ENCODE measurements at places on chromosomes 16 and 17. TPM values are rescaled to one million over a fixed set of nuclear protein-coding genes. Genes with fewer than 3 reads are reported as not detected.

The OTOA gene
- not detected for total RNA-seq

The KRT33B gene
- total RNA-seq = not detected

The ABCC11 gene
- not detected for total RNA-seq

The MIEN1 gene
- total RNA-seq = 49.4 TPM

DNA sequence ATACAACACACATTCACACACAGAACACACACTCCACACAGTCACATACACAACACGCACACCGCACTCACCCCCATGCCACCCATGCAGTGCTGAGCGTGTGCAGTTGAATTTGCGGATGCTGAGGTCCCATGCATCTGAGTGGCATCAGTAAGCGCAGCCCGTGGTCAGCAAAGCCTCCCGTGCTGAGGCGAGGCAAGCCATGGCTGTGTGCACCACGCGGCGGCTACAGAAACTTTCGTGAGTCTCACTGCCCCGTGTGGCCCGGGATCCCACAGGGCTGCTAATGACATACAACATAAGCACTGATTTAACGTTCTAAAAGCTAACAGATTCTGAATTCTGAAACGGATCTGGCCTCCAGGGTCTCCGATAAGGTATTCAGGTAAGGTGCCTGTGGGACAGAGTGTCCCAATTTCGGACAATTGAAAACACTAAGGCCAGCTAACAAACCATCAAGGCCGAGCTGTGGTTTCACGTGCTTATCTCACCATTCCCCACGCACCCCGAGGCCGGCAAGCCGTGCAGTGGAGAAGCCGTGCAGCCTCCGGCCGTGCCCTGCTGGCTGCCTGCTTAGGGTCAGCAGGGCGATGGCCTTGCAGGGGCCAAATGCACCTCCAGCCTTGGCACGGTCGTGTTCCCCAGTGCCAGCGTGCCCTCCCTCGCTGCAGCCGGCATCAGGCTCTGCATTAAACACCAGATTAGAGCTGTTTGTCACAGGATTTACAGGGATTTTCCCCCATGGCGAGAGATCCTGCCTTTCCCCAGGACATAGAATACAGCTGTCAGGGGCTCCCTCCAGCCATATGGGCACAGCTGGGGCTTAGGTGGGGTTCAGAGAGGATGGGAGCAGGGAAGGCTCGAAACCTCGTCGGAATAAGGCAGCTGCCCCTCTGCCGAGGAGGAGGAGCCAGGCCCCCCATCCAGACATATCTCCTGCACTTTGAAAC, 191.7 kb downstream of the C16orf95 start:
- DNase-seq = no peak

DNA sequence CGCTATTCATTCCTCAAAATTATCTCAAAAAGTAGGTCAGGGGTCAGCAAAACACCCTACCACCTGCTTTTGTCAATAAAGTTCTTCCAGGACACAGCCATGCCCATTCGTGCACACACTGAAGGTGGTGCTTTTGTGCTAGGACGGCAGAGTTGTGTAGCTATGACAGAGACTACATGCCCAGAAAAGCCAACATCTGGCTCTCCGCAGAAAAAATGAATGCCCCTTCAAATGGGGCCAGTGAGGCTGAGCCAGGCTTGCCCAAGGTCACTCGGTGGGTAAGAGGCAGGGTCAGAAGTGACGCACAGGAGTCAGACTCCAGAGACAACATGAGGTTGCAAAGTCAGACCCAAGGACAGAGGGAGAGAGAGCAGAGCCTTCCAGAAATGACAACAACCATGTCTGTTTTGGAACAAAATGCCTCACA, 200.1 kb downstream of the XYLT1 start:
- no peak for DNase-seq

GRCh38 chr17:28478712-28479615, 5.5 kb downstream of the SLC13A2 start:
- no peak for DNase-seq

The CD19 gene
- total RNA-seq = not detected

The OMG gene
- total RNA-seq = not detected

- DNase-seq = no peak
Measured at GRCh38 chr17:60327134-60327900, 64.6 kb downstream of the USP32 start.

The NFATC3 gene
- total RNA-seq = 23.7 TPM

DNA sequence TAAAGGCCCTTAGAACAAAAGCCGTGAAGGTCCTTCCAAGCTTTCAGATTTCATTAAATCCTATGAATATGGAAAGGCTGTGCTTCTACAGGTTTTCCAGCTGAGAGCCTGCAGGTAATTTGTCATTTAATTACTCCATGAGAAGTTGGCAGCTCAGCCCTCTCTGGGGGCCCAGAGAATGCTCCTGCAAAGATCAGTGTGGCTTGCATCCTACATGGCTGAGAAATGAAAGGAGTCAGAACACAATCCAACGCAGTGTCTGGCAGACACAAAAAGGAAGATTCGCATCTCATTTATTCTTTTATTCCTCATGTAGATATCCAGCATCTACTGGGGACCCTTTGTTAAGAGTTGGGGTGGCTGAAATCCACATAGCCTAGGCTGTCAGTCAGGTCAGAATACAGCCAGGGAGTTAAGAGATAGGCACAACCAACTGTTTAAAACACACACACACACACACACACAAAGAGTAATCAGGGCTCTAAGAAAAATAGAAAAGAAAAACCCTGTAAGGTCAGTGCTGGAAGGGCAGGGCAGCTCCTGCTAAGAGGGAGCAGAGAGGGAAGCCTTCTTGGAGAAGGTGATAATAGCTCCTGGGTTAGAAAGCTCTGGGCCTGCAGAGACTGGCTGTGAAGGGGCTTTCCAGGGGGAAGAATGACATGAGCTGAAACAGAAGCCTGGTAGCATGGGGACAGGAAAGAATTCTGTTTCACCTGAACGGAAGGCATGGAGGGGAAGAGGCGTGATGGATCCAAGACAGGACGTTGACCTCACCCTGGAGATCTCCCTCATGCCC, 46.9 kb upstream of the WSCD1 start:
- no peak for DNase-seq

- DNase-seq = peak; percentile 89
Measured at GRCh38 chr16:27401768-27402568, at the start of gene IL21R. TSS of gene IL21R (plus strand) at chr16:27402174. CDS start at chr16:27430072, 27,898 bp downstream.

GRCh38 chr16:56866955-56867830, 2.2 kb downstream of the SLC12A3 start:
- DNase-seq = peak; percentile 70

GRCh38 chr17:44610871-44611270, 45.4 kb upstream of the MEIOC start:
- DNase-seq = no peak

DNA sequence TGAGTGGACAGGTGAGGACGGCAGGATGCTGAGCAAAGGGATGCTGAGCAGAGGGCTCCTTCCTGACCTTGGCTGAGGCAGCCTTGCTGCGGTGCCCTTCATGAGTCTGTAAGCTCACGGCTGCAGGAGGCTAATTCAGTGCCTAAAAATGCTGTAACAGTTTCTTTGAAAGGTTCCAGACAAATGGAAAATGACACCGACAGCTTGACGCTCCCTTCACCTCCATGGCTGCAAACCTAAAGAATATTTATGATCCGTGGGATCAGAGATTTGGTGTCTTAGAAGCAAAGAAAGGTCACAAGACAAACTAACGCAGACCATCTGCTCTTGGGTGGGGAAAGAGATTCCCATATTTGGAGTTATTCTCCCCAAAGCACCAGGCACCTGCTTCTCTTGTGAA, 28.0 kb downstream of the TOM1L2 start:
- DNase-seq = no peak

The SLFN12 gene
- 3.0 TPM for total RNA-seq

- no peak for DNase-seq
Measured at GRCh38 chr16:27642756-27643155, 92.8 kb downstream of the KATNIP start.

The RPS15A gene
- 750 TPM for total RNA-seq

The TP53I13 gene
- 38.8 TPM for total RNA-seq

DNA sequence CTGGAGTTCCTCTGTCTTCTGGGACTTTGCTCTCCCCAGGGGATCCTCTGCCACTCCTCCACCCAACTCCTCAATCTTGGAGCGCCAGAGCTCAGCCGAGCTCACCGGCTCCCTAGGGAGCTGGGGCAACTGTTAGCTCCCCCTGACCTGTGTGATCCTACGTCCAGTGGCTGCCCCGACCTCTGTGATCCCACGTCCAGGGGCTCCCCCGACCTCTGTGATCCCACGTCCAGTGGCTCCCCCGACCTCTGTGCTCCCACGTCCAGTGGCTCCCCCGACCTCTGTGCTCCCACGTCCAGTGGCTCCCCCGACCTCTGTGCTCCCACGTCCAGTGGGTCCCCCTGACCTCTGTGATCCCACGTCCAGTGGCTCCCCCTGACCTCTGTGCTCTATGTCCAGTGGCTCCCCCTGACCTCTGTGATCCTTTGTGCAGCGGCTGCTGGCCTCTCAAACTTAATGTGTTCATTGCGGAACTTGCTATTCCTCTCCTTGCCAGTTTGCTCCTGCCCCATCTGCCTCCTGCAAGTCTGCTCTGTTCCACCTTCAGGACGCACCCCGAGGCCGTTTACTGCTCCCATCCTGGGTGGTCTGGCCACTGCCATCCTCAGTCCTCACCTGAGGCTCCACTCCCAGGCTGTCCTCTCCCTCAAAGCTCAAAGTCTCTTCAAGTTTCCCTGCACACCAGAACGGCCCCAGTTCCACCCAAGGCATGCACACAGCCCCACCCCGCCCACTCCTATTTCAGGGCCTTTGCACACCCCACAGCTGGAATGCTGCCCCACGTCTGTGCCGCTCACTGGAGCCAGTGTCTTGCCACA, 2.8 kb downstream of the VPS9D1 start:
- no peak for DNase-seq

- DNase-seq = no peak
Measured at GRCh38 chr16:57165938-57166337, 19.9 kb downstream of the PSME3IP1 start.

DNA sequence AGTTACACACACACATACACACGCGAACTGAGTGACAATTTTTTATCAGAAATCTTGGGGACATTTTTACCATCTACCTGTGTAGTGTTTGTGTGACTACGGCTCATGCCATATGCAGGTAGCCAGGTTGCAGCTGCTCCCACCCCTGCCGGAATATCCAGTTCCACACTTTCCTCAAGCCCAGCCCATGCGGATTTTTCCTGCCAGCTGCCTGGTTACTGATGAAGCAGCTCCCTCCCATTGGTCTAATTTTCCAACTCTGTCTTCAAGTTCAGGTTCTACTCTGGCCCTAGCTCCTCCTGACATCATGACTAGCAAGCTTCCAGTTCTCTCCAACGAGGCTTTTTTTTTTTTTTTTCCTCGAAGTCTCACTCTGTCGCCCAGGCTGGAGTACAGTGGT, 4.8 kb downstream of the GSG1L2 start:
- no peak for DNase-seq

- DNase-seq = no peak
Measured at GRCh38 chr17:68228817-68229570, 18.8 kb upstream of the AMZ2 start.

- no peak for DNase-seq
Measured at GRCh38 chr16:48452991-48453760, 68.0 kb upstream of the SIAH1 start.

The PRCD gene
- total RNA-seq = 3.4 TPM

GRCh38 chr16:86508947-86509758, 1.2 kb upstream of the FOXF1 start:
- DNase-seq = peak; percentile 65

GRCh38 chr16:72576189-72576588, 404.2 kb upstream of the PMFBP1 start:
- no peak for DNase-seq

The SLC6A2 gene
- total RNA-seq = not detected

DNA sequence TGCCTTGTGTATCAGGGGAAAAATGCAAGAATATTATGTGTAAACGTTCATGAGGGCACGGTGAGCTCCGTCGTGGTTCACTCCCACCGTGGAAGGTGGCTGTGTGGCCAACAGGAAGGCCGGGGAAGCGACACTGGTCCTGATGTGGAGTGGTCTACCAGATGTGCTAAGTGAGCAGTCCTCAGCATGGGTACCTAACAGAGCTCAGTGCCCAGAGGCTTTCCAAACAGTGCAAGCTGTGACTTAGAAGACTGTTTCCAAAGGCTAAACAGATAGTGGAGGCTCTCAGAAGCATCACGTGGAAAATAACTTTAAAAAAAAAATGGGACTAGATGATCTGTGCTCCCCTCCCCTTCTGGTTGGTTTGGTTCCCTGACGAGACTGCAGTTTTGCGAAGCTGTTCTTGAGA, 199.3 kb upstream of the CHMP6 start:
- no peak for DNase-seq

The PPY gene
- not detected for total RNA-seq

- no peak for DNase-seq
Measured at GRCh38 chr16:12405089-12405488, 398.6 kb downstream of the CPPED1 start.

- DNase-seq = peak; percentile 60
Measured at GRCh38 chr17:79188048-79188447, 113.4 kb downstream of the ENGASE start.

DNA sequence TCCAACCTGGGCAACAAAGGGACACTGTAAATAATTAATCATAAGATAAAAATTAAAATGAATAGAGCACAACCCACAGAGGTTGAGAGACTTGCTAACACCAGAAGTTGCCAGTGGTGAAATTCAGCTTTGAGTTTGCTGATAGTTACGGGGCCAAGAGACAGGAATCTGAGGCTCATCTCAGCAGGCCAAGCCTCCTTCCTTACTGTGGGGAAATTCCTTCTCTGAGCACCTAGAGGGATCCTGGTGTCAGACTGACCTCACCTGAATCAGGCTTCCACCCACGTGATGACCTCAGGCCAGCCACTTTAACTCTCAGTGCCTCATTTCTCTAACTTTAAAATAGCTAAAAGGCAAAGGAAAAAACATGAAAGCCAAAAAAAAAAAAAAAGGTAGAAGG, 4.7 kb downstream of the ABAT start:
- DNase-seq = no peak

- peak; percentile 3 for DNase-seq
Measured at GRCh38 chr16:86984343-86984742, 332.8 kb downstream of the C16orf95 start.

DNA sequence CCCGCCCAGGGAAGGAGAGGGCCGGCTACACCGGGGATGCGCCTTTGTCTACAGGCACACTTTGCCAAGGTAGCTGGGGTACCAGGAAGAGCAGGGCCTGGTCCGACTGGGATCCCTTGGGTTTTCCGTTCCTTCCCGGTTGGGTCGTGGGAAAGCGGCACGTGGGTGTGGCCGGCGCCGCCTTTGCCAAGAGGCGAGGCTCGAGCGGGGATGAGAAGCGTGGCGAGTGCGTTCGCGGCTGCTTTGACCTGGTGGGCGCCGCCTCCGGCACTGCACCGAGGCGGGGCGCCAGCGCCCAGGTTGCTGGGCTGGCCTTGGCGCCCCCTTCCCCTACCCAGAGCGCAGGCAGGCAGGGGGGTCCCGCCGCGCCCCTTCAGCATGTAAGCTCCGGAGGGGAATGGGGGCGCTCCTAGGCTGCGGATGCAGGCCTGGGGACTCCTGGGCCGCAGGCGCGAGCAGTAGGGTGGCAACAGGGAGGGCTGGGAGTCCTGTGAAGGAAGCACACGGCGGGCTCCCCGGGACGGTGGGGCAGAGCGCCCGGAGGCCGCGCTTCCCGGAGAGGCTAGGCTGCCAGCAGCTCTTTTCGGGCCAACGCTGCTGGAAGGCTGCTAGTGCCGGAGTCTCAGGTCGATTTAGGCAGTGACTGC, 2.0 kb downstream of the HAS3 start:
- peak; percentile 20 for DNase-seq

GRCh38 chr16:83437036-83437435, 370.7 kb upstream of the HSBP1 start:
- no peak for DNase-seq

The RAPGEFL1 gene
- 2.1 TPM for total RNA-seq

Data from Right ventricle myocardium inferior (tissue), 1 donor.